ENCODE measurements at places on chromosomes 2 and 18.
A peak's percentile ranks its signal among the peaks of the same experiment; 100 is the strongest.

DNA sequence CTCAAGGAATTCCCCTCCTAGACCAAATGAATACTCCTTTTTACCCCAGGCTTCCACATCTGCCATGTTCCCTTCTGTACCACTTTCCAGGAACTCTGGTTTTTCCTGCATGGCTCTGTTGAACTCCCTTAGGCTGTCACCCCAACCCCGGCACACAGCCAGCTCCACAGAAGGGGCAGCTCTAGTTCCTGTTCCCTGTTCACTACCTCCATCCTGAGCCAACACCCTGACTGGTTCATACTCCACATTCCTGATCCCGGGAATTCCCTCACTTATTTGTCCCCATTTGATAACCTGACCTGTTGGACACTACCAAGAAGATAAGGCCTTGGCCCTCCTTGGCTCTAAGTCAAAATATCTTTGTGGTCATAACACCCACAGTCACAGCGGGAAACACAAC is 280.9 kb upstream of the RAB6C start:
- DNase-seq, result no peak

- DNase-seq, result no peak
Observed at GRCh38 chr2:19137433-19137832, 221.0 kb downstream of the OSR1 start.

DNA sequence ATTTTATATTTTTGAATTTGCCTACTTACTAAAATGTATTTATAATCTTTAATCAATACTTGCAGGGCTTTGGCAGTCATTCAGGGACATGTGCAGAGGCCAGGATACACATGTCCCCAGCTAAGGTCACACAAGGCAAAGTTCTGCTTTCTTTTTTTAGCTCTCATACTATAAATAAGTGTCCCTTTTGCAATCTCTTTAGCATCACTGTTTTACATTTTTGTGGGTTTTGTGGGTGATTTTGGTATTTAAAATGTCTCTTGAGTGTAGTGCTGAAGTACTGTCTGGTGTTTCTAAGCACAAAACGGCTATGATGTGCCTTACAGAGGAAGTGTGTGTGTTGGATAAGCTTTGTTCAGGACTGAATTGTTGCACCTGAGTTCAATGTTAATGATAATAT is 309.0 kb upstream of the GULP1 start:
- DNase-seq, result peak; percentile 93

- DNase-seq, result peak; percentile 47
Observed at GRCh38 chr2:45826884-45827635, 175.6 kb downstream of the PRKCE start.

- DNase-seq, result no peak
Observed at GRCh38 chr2:24850944-24851343, 57.7 kb downstream of the CENPO start.

GRCh38 chr2:96847586-96847985 is 3.8 kb upstream of the ANKRD23 start:
- no peak for DNase-seq
